ENCODE measurements at places on chromosomes 4 and X. TPM values are rescaled to one million over a fixed set of nuclear protein-coding genes. Genes with fewer than 3 reads are reported as not detected.

The TMEM156 gene
- 0.15 TPM for polyA plus RNA-seq

The HPSE gene
- polyA plus RNA-seq = 0.71 TPM

GRCh38 chr4:154415313-154415712 lies 76.3 kb downstream of the DCHS2 start:
- DNase-seq = no peak

DNA sequence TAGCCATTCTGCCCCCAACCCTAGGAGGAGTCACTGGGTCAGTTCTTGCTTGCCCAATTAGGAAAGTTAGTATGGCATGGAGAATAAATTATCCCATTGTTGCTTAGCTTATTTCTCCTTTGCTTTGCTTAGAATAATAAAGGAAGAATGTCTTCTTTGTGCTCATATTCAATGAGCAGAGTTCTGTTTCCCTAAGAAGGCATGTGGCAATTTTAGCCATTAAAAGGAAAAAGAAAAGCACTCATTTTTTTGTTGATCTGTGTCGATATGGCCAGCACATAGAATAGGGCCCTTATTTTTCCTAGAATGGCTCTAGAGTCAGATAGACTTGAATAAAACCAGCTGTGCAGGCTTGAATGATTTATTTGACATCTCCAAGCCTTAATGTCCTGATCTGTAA lies 166.4 kb upstream of the PPARGC1A start:
- no peak for DNase-seq

- DNase-seq = no peak
These were observed 18.8 kb downstream of the SRD5A3 start for GRCh38 chr4:55364691-55365344.

- no peak for DNase-seq
These were observed 181.7 kb downstream of the SLC39A8 start for GRCh38 chr4:102163404-102164140.

Data from BJ (cell line).